ENCODE measurements at places on chromosomes 11 and 22.

- DNase-seq: no peak
Measured at GRCh38 chr11:122183933-122184332, 67.9 kb upstream of the BLID start.

DNA sequence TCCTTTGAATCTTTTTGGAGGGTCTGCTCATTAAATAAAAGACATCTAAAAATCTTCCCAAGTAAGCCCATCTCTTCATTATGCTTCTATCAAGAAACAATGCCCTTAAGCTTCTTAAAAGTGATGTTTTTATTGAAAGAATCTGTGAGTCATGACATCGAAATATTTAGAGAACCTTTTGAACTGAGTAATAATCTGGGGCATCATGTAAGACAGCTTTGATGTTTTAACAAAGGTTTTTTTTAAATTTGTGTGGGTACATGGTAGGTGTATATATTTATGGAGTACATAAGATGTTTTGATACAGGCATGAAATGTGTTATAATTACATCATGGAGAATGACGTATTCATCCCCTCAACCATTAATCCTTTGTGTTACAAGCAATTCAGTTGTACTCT is 46.8 kb downstream of the PLAAT5 start:
- no peak for DNase-seq

DNA sequence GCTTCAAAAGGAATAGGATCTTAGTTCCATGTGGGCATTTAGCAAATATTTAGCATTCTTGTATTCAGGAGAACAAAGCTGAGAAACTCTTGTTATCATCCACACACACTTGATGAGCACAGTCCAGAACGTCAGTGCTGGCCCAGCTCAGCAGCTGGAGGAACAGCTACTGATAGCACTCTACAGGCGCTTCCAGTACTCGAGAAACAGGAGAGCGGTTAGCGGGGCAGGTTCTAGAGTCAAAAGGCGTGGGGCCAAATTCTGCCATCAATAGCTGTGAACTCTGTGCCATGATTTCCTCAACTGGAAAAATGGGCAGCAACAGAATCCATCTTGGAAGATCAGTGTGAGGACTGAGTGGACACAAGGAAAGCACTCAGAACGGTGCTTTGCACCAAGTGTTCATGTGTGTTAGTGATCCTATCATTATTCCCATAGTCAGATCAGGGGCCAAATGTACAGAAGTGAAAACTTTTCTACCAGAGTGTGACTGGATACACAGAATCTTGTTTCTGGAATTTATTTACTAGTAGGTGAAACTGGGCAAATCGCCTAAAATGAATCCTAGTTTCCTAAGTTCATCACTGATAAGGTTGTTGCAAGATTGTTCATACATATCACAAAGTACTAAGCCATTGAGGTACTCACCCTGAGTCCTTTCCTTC is 3.2 kb downstream of the JOSD1 start:
- no peak for DNase-seq

DNA sequence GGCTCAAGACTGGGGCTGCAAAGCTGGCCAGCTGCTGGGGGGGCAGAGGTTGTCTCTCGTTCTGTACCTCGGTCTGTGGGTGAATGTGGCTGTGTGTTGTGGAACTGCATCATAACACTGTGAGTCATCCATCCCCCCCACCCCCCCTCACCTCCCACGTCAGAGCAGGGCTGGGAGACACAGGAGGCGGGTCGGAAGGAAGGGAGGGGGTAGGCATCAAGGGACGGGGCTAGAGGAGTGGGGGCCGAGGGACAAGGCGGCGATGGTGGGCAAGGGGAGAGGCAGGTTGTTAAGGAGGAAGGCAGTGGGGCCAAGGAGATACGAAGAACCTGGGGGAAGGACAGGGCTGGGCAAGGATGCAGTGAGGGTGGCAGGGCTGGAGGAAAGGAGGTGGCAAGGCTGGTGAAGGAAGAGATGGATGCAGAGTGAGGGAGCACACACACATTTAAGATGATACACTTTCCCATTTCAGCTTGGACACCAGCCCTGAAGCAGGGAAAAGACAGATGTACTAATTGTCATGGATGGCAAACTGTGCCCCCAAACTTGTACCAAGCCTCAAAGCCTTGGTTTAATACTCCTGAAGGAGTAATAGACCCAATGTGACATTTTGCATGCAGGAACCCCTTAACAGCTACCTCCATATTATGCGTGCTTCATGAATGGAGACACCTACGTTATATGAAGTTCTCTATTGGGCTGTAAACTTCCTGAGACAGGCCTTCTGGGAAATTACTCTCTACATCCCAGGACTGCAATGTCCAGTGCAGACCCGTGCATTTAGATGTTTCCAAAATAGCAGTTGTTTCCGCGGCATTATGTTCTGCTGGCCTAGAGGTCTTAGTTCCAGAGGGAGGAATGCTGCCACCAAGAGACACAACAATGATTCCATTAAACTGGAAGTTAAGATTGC is at the start of gene YPEL4:
Gene YPEL4 (minus strand): TSS at position 87 of the 913 bp plus-strand sequence. CDS start 2,805 bp downstream, outside the sequence.
- DNase-seq: peak; percentile 32

DNA sequence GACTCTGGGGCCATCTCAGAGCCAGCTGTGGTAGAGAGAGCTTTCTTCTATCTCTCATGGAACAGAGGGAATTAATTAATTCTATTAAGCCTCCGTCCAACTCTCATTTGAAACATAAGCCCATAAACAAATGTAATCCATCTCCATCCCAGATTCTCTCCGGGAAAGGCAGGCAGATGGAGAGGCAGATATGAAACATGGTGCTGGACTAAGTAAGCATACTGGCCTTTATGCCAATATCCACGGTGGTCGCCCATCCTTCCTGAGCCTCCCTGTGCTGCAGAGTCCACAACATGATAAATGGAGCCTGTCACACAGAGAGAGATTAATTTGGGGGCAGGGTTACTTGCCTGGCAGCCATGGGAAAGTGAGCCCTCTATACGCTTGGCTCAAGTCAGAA is 44.8 kb downstream of the PRR5L start:
- DNase-seq: no peak

GRCh38 chr11:121421149-121421901 is 30.8 kb upstream of the SORL1 start:
- DNase-seq: no peak

DNA sequence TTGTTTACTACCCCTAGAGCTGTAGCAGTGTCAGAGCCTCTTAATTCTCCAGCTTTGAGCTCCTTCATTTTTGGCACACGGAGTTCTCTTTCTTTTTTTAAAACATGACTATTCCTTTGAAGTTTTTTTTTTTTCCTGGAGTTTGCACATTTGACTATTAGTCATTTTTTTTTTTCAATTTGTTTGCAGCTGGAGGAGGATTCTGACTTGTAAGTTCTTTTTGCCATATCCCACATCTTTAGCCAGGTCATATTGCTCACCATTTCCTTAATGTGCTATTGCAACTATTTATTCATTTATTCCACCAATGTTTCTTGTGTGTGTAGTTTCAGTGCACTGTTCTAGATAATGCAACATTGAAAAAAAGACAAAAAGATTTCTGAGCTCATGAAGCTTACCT is 166.3 kb upstream of the ARHGAP20 start:
- no peak for DNase-seq

DNA sequence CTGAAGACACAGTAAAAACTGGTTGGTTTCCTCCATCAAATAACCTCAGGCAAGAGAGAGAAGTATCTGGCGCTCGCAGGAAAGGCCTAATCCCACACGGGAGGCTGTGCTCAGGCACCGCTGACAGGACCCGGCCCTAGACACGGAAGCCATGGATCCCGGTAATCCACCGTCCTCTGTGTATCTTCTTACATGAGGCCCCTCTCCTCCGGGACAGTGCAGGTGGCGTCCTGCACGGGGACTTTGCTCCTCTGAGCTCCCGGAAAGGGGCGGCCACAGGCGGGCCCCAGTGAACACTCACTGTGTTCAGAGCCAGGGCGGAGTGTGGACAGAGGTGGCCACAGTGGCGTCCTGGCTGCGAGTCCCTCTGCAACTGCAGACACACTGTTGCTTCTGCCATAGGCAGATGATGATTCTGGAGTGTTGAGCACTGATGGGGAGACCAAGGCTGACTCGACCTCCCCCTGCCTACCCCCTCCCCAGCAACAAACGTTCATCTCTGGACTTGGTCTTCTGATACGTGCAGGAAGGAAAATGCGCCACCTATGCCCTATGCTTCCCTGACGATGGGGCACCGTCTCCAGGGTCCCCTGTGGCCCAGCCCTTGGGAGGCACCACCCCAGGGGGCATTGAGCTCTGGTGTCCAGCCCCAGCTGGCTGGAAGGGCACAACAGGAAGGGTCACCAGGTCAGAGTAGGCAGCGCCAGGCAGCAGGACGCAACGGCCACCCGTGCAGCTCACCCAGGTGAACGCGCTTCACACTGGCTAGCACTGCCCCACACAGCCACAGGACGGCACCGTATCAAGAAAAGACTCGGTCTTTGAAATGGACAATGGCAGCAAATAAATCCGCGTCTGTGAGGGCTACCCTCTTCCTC is 95.7 kb downstream of the TRMU start:
- DNase-seq: no peak

GRCh38 chr11:27468209-27468994 is 4.2 kb downstream of the LGR4 start:
- DNase-seq: no peak

GRCh38 chr11:125579811-125580210 is 10.5 kb downstream of the EI24 start:
- no peak for DNase-seq

DNA sequence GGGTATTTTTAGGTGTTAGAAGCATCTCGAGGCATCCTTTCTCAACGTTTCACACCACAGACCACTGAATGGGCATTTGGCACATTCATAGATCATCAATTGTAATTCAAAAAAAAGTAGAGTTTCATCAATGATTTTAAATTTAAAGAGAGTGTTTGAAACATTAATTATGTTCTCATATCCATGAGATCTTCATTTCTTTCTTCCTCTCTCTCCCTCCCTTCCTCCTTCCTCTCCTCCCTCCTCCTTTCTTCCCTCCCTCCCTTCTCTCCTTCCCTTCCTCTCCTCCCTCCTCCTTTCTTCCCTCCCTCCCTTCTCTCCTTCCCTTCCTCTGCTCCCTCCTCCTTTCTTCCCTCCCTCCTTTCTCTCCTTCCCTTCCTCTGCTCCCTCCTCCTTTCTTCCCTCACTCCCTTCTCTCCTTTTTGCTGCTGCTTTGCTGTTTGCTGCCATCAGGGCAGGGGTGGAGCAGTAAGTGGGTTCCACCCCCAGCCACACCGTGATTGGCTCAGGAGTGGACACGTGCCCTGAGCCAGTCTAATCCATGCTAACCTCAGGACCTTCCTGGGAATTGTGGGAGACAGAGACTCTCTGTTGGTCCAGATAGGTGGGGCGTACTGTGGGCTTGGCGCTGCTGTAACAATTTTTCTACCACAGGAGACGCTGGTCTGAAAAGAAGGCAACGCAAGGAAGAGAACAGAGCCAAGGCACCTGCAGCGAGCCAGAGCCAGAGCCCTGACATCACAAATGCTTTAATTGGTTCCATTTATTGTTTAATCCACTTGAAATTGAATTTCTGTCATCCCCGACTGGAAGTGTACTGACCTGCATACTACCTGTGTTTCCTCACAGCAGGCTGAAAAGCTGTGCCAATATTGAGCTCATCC is 33.7 kb upstream of the APOBEC3A start:
- no peak for DNase-seq

GRCh38 chr11:108037211-108037610 is 28.5 kb downstream of the CUL5 start:
- no peak for DNase-seq

DNA sequence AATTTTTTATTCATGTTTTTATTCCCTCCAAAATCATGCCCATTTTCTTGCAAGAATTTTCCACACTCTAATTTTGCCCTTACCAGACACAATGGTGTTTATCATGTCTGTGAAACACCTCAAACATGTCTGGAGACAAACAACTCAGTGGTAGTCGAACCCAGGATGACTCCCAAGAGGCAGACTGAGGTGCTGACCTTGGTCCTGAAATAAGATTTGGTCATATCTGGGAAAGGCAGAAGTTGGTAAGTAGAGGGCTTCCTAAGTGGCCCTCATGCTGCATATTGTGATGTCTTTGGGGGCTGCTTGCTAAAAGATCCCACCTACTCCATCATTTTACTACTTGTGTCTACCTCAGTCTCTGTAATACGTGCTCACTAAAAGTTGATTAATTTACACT is 369.4 kb upstream of the ISX start:
- DNase-seq: no peak

DNA sequence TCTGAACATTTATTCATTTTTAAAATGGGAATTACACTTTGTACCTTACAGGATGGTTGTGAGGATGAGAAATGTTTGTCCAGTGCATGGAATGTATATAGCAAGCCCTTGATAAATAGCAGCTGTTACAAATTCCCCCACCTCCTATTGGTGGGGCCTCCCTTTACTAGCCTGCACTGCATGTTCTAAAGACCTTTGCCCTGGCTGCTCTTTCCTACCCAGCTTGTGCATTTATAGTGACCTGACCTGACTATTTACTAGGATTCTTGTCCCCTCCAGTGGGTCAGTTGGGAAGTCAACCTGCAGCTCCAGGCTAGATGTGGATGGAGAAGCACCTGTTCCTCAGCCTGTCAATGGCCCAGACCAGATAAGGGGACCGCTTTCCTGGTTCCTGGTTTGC is 180.3 kb downstream of the HIPK3 start:
- no peak for DNase-seq

- DNase-seq: no peak
Measured at GRCh38 chr11:86790195-86790725, 10.1 kb upstream of the PRSS23 start.

DNA sequence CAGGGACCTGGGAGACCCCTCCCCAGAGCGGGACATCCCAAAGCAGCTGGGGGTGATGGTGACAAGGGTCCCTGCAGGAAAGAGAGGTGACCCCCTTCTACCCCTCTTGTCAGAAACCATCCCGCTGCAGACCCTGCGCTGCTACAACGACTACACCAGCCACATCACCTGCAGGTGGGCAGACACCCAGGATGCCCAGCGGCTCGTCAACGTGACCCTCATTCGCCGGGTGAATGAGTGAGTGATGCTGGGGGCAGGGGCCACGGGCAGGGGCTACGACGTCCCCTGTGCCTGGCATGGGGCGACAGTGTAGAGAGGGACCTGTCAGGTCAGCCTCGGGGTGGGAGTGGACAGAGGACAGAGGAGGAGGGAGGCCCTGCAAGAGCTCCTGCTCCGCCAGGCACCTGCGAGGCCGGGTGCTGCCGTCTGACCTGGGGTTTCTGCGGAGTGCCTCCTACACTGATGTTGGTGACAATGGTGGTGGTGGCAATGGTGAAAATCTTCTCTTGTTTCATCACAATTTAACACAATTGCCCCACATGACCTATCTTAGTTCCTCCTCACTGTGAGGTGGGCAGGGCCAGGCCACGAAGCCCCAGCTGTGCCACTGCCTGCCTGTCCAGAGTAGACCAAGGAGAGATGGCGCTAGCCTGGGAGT is 9.8 kb downstream of the CSF2RB start:
- no peak for DNase-seq

- no peak for DNase-seq
Measured at GRCh38 chr22:17119481-17120202, 1.5 kb downstream of the TMEM121B start.

DNA sequence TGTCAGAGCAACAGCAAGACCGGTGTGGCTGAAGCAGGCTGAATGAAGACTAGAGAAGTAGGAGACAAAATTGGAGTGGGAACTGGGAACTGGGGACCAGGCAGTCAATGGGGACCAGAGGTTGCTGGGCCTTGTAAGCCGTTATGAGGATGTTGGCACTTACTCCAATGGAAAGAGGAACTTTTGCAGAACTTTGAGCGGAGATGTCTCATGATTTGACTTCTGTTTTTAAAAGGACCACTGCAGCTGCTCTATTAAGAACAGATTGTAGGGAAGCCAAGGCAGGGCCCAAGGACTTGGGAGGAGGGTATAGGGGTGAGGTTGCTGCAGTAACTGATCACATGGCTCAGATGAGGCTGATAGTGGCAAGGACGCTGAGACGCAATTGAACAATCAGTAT is 34.2 kb downstream of the IL18 start:
- DNase-seq: no peak

- DNase-seq: no peak
Measured at GRCh38 chr11:120579611-120580031, 68.1 kb downstream of the GRIK4 start.

Measured in omental fat pad (tissue), 4 donors.